Fibroblast of villous mesenchyme (primary cell): ENCODE measurements at places on chromosomes 7 and 10. TPM values are rescaled to one million over a fixed set of nuclear protein-coding genes. Genes with fewer than 3 reads are reported as not detected.

AEBP1 gene
- 148 and 159 TPM in 2 replicates for total RNA-seq

SPDYE1 gene
- total RNA-seq = not detected in 2 replicates

NRCAM gene
- 0.97 and 1.3 TPM in 2 replicates for total RNA-seq

DNA sequence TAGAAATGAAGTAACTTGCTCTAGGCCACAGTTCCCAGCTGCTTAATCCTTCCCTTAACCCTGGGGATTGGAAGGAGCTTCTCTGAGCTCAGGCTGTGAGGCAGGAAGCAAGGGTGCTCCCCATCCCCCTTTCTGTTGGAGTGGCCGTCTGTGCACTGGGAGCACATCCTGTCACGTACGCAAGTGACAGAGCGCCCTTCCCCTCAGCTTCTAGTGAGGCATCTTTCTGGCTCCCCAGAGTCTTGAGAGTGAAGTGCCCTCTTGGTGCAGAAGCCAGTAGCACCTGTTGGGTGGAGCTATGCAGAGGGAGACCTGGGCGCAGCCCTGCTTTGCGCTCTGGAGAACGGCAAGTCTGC is 47.8 kb downstream of the SHH start:
- DNase-seq = no peak

- DNase-seq = no peak
Measured at GRCh38 chr10:117112220-117112619, 25.9 kb downstream of the VAX1 start.
